Hematopoietic multipotent progenitor cell treated with erythropoietin and hydrocortisone succinate and interleukin-3 and kit ligand, for 15 days (in vitro differentiated cells): ENCODE measurements at places on chromosomes 5 and 9.

GRCh38 chr5:28516722-28517121 lies 1478.3 kb upstream of the CDH9 start:
- DNase-seq = no peak

GRCh38 chr5:112077180-112077579 lies 320.2 kb upstream of the NREP start:
- DNase-seq = no peak

DNA sequence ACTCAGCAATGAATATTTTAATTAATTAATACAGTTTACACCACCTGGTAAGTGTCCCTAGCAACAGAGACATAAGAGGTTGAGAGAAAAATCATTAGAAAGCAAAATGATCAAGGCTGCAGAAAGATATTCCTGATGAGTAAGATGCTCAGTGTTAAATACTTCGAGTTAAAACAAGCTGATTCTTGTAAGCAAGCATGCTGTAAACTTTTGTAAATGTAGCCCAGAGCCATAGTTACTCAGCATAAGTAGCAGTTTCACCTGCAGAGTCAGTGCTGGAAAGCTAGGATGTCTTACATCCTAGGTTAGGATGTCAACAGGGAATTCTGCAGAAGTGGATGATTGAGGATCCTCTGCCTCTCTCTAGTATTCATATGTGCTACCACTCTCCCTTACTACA lies 4.2 kb downstream of the PRKACG start:
- no peak for DNase-seq

GRCh38 chr9:123457583-123457982 lies 101.6 kb downstream of the CRB2 start:
- no peak for DNase-seq

- no peak for DNase-seq
Observed at GRCh38 chr5:79069488-79070349, at the start of the genes BHMT2 and DMGDH. TSS of gene BHMT2 (plus strand) at chr5:79069767. CDS start at chr5:79069783, 16 bp downstream. TSS of gene DMGDH (minus strand) at chr5:79069674. CDS start at chr5:79069620, 54 bp downstream.

- no peak for DNase-seq
Observed at GRCh38 chr9:134922932-134923240, 5.2 kb upstream of the FCN1 start.

DNA sequence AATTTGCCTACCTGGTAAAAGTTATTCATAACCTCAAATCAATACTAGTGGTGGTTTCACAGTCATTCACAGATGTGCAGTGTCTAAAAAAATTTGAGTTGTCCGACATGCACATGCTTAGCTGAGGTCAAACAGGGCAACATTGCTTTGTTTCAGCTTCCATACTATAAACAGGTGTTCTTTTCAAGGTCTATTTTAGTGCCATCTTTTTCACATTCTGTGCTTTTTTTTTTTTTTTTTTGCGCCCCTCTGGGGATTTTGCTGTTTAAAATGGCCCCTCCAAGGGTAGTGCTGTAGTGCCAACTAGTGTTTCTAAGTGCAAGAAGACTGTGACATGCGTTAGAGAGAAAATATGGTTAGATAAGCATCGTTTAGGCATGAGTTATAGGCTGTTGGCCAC lies 14.5 kb downstream of the PHAX start:
- DNase-seq = no peak

DNA sequence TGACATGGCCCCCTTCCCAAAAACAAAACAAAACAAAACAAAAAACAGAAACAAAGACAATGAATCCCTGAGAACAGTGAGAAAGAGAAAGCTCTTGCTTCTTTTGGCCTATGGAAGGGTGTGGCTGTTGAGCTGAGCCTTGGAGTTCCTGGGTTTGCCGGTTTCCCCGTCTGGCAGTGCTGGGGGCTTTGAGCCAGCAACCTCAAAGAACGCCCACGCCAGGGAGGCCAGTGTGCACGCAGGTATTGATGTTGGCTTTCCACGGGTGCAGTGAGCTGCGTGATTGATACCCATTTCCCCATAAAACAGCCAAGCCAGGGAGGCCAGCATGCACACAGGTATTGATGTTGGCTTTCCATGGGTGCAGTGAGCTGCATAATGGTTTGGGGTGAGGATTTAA lies 8.3 kb upstream of the LCN1 start:
- DNase-seq = no peak

GRCh38 chr9:36665921-36666431 lies 93.3 kb downstream of the MELK start:
- peak; percentile 13 for DNase-seq

DNA sequence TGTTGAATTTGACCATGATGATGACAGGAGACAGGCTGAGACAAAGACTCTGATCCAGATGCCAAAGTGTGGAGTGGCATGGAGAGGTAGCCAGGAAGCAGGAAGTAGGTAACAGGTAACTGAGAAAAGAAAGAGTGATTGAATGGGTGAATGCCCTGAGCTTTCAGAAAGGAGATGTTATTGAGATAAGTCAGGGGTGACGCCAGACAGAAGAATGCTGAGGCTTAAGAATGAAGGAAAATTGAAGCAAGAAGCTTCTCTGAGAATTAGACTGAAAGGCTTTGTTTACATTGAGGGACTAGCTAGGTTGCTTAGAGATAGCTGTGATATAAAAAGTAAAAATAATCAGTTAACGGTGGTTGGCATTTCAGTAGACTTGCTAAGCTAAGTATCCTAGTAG lies 165.7 kb downstream of the PSAT1 start:
- no peak for DNase-seq

DNA sequence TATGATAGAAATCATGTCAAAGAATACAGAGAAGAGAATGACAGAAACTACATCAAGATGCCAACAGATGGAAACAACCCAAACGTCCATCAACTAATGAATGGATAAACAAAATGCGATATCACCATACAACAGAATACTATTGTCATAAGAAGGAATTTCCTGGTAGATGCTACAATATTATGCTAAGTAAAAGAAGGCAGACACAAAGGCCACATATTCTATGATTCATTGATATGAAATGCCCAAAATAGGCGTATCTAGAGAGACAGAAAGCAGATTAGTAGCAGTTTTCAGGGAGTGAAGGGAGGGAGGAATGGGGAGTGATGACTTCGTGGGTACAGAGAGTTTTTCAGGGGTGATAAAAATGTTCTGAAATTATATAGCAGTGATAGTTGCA lies 58.3 kb upstream of the AKNA start:
- no peak for DNase-seq

- no peak for DNase-seq
Observed at GRCh38 chr5:41747708-41748107, 122.5 kb downstream of the OXCT1 start.

DNA sequence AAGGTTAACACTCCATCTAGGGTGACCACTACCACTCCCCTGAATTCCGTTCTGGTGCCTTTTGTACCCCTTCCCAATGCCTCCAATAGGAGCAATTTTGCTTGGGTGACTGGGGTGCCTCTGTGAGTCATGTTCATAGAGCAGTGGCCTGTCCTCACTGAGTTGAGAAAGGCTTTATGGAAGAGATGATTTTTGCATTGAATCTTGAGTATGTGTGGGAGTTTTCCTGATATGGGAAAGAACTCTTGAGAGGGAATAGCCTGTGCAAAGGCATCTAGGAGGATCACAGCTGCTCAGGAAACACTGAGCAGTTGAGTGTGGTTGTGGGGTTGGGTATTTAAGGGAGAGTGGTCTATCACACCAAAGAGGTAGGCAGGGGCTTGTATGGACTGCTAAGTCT lies 16.2 kb downstream of the C9orf43 start:
- DNase-seq = no peak

DNA sequence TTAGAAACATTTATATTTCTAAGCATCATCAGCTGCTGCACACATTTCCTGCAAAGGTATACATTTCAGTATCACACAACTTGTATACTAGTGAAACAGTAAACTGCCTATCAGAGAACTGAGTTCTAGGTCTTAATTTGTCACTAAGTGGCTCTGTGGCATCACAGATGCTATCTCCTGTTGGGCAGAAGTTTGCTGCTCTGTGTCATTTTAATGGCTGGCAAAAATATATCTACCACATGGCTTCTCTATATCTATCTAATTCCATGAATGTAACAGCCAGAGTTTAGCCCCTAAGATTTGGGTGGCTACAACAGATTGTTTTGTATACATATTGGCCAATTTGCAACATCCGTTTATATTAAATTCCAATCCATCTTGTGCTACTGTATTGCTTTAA lies 1231.9 kb upstream of the C9orf72 start:
- no peak for DNase-seq

DNA sequence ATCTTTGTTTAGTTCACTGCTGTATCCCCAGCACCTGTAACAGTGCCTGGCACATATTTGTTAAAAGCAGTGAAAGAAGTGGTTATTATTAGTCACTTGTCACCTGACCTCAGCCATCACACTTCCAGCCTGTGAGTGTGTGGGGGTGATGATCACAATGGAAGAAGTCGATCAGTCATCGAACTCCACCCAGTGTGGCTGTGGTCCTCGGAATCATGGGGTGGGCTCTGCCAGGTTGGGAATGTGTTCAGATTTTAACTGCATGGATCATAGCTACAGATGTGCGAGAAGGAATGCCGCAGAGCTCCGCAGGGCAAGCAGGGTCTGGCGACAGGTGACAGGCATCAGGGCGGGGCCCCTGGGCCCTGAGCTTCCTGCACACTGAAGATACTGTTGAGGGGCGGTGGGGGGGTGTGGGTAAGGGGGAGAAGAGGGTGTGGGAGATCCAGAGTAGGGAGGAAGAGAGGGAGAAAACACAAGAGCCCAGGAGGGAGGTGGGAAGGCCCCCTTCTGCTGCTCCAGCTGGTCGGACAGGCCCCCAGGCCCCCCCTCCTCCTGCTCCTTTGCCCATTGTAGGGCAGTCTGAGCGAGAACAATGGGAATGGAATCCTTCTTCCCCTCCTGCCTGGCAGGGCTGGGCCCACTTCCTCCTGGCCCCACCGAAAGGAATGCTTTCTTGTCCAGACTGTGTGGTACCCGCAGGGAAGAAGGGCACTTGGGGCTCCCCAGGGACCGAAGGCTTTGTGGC lies 89.6 kb downstream of the SPRY4 start:
- no peak for DNase-seq
